ENCODE measurements at places on chromosomes 13 and 19.

GRCh38 chr19:13906521-13906904 lies 512 bp downstream of the CC2D1A start:
- no peak for DNase-seq

GRCh38 chr19:38666663-38667511 lies 19.4 kb downstream of the ACTN4 start:
- DNase-seq = no peak

DNA sequence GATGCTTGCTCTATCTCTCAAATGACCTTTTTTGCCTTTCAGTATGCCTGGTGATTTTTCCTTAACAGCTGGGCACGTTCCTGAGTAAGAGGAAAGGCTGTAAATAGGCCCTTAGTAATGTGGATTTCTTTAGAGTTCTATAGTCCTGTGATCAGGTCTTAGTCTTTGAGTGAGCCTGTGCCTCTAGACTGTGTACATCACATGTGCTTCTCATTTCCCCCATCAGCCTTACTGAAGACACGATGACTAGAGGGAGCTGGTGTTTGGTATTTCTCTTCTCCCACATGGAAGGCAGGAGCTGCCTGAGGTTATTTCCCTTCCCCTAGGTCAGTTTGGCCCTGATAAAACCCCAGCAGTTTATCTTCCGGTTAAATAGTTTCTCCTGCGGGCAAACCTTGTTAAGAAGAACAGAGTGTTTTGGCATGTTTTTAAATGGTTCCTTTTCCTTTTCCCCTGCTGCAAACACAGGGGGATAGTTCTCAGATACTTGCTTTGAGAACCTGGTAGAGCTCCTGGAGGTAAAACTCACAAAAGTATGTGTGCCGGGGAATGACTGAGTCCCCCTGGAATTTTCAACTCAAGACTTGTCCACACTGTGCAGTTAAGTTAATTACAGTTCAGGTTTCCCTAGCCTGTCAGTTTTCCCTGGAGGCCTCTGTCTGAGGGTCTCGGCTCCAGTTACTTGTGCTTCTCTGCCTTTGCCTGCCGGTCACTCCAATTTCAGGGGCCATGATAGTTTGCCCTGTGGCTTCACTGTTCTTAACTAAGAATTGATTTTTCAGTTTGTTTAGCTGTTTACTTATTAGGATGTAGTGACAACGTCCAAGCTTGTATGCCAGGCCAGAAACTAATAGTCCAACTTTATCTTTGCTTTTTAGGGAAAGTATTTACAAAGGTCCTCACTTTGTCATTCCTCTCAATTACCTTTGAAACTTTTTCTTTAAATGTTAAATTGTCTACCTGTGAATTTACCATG lies 94.4 kb downstream of the URI1 start:
- no peak for DNase-seq

GRCh38 chr13:23651887-23652286 lies 81.7 kb downstream of the TNFRSF19 start:
- DNase-seq = no peak

DNA sequence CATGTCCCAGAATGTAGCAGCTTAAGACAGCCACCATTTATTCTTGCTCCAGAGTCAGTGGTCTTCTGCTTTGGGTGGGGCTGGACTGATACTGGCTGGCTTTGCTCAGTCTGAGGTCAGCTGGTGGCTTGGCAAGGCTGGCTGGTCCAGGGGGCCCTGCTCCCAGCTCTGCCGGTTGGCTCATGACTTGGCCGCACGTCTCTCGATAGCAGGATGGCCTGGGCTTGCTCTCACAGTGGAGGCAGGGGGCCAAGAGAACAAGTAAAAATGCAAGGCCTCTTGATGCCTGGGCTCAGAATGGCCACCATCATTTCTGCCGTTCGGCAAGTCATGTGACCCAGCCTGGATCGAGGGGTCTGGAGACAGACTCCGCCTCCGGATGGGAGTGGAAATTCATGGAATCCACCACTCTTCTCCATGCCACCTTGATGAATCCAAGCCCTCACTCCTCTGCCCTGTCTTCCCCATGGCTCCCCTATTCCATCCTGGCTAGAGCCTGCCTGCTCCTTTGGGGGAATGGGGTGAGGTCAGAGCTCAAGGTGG lies 13.1 kb downstream of the ACTMAP start:
- DNase-seq = no peak

GRCh38 chr13:46778890-46779289 lies 18.1 kb downstream of the ESD start:
- no peak for DNase-seq

- DNase-seq = no peak
Observed at GRCh38 chr19:49549045-49549444, 21.2 kb downstream of the RCN3 start.
